EL (cell line): ENCODE measurements at places on chromosomes 2 and 18.
A peak's percentile ranks its signal among the peaks of the same experiment; 100 is the strongest.

DNA sequence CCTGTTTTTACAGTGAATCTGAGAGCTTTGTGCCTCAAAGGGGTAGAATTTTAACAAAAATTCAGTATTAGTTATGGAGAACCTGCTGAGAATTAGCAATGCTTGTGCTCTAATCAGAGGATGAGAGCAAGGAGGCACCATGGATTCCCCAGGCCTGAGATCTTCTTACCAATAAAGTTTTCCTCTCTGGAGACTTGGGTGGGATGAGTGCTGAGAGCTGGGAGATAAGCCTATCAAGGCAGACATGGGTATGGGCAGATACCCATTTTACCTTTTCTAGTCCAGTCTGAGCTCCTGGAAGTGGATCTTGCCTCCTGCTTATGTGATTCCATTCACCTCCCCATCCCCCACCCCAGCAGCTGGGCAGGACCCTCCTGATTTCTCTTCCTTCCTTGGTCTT, 53.9 kb downstream of the BMP10 start:
- DNase-seq = no peak

DNA sequence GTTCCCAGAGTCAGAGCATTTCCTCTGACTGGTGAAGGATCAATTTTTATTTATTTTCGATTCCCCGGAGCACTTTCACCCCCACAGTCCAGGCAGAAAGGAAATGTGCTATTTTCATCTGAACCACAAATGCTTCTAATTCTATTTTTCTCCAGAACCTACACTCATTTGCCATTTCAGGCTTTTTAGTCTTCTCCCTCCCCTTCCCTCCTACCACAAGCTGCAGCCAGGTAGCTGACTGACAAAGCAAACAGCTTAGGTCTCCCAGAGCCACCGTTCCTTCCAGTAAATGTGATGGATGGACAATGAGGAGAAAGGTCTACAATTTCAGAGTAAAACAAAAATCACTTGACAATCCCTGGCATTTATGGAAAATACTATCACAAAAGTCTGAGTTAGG, 76.9 kb downstream of the KLF7 start:
- no peak for DNase-seq

GRCh38 chr2:232668805-232669444, 28.2 kb upstream of the GIGYF2 start:
- peak; percentile 12 for DNase-seq

DNA sequence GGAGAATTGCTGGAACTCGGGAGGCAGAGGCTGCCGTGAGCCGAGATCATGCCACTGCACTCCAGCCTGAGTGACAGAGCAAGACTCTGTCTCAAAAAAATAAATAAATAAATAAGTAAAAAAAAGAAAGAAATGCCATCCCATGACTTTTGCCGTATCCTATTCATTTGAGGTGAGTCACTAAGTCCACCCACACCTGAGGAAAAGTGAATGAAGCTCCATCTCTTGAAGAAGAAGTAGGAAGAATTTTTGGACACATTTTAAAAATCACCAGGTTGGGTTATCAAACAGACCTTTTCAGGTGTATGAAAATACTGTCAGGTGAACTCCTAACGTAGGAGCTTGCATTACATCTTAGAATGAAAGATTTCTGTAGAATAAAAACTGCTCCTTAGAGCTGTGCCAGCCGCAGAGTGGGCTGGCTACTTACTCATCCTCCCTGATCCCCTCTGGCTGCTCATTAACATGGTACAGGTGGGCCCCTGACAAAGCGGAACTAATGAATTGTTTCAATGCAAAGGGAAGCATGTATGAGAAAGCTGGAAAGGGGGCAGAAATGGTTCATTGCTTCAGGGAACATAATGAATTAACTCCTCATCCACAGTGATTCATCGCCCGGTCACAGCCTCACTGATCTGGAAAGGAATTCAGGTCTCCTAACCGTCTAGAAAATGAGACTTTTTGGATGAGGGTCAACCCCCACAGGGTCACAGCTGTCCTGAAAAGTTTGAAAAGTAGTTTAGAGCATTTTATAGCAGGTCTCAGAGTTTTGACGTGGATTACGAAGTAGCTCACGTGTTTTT, 191.4 kb downstream of the SPP2 start:
- DNase-seq = peak; percentile 87

- DNase-seq = no peak
Measured at GRCh38 chr2:207448006-207448405, 81.8 kb upstream of the CREB1 start.

GRCh38 chr2:240768216-240768615, 51.8 kb downstream of the KIF1A start:
- no peak for DNase-seq

- peak; percentile 38 for DNase-seq
Measured at GRCh38 chr2:142742371-142743214, 134.9 kb upstream of the KYNU start.

- DNase-seq = peak; percentile 66
Measured at GRCh38 chr18:75247611-75248421, 37.2 kb downstream of the TSHZ1 start.

GRCh38 chr2:118696786-118697465, 150.5 kb downstream of the EN1 start:
- DNase-seq = peak; percentile 28

GRCh38 chr18:21303895-21304294, 61.9 kb downstream of the GREB1L start:
- DNase-seq = peak; percentile 55
